ENCODE measurements at places on chromosomes 16 and 17. TPM values are rescaled to one million over a fixed set of nuclear protein-coding genes. Genes with fewer than 3 reads are reported as not detected.

DNA sequence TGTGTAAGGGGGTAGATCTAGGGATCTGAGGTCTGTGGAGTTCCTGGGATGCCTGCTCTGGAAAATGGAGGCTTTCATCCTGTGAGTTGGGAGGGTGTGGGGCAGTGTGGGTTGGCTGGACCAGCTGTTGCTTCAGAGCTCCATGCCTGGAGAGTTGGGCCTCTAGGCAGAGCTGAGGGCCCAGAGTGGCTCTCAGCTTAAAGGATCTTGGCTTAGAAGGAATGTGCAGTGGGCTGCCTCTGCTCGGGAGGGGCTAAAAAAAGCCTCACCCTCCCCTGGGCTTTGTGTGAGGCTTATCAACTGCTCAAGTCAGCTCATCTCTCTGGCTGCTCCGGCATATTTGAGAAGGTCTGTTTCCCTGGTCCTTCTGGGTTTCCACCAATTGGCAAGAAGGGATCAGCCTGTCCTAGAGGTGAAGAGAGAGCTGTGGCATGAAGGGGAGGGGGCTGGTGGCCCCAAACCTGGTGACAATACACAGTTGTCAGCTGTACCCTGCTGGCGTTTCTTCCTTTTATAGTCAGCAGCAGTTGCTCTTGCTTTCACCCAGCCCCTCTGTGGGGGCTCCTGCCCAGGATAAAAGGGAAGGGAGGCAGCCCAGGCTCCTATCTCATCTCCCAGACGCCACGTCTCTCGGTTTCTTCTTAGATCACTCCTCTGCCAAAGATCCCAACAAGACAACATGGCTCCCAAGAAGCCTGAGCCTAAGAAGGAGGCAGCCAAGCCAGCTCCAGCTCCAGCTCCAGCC lies at the start of gene MYL4:
MYL4 (plus strand) TSS at position 605 of the 745 bp plus-strand sequence; CDS start at position 680, 75 bp downstream.
- no peak for ATAC-seq

DNA sequence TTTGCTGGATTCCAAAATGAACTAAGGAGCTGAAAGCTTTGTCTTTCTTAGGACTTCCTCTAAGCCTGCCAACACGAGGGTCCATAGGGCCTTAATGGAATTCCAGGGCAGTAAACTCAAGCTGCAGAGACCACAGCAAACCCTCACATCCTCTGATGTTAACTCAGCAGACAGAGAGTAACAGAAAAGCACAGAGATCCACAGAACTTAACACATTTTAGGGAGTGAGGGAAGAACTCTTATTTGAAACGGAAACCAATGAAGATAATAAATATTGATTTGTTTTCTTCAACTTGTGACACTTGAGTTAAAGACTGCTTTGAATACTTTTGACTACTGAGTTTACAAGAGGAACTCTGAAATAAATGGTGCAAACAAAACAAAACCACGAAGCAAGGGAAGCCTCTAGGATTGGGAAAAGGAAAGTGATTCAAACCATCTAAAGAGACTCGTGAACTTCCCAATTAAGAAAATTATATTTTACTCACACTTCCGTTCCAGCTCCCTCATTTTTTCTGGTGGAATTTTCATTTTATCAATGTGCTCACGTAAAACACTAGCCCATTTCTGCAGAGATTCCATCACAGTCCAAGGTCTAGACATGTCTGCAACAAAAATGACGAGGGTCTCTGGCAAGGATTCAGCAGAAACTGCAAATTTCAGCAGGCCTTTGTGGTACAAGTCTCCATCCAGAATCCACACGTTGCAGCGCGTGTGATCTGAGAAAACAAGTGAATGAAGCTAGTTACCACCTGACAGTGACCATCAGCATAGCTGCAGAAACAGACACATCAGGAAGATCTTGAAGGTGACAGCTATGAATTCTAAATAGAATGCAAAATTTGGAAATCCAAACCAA lies 9.2 kb downstream of the DYNC1LI2 start:
- no peak for ATAC-seq

DNA sequence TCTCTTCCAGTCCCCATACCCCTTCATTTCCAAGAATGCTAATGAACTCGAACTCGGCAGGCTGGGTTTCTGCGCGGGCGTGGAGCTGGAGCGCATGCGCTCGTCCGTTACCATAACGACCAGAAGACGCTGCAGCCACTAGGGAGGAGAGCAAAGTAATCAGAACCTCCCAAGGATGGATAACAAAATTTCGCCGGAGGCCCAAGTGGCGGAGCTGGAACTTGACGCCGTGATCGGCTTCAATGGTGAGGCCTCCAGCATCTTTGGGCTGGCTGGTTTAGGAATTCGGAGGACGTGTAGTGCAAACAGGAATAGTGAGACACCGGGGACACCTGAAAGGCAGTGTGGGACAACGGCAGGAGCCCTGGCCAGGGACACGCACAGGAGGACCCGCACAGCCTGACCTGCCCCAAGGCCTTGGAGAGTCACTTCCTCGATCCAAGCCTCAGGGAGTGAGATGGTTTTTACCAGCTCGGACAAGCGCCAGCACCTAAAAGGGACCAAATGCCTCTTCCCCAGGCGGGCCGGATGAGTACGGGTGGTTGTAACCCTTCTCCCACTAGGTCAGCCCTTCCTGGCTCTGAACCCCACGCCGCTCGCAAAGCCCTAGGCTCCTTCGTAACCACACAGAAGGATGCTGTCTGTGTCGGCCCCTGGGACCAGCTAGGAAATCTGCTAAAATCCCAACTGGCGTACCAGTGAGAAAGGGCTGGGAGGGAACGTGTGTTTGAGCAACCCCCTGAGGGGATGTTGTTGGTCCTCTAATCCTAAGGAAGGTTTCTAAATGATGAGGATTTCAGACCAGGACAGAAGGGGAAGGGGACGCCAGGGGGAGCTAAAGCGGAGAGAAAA lies at the start of gene CFAP52:
CFAP52 (plus strand) TSS at position 122 of the 852 bp plus-strand sequence; CDS start at position 176, 54 bp downstream.
- ATAC-seq = peak; percentile 82

- no peak for ATAC-seq
Measured at GRCh38 chr16:54072237-54072636, 214.3 kb downstream of the IRX3 start.

GRCh38 chr17:48064638-48065037 lies 16.5 kb downstream of the NFE2L1 start:
- no peak for ATAC-seq

GRCh38 chr17:49496867-49497147 lies 1.7 kb downstream of the NGFR start:
- no peak for ATAC-seq

- no peak for ATAC-seq
Measured at GRCh38 chr16:22214889-22215288, 8.8 kb downstream of the EEF2K start.

DNA sequence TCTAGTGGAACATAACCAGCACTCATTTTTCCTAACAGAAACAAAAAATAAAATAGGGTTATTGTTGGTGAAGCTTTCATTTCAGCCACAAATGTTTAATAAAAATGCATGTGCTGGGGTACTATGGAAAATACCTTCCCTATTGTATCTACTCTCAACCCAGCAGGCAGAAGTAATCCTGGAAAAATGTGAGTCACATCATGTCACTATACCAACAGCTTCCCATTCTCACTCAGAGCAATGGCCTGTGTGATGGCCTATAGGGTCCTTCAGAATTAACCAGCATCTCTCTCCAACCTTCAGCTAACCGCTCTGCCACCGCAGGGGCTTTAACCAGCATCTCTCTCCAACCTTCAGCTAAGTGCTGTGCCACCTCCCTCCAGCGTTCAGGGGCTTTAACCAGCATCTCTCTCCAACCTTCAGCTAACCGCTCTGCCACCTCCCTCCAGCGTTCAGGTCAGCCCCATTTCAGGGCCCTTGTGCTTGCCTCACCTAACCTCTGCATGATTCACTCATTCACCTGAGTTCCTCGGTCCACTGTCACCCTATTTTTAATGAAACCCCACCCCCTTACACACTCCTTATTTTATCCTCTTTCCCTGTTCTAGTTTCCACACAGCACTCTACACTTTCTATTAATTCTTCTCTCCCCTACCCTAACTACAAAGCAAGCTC lies 34.0 kb downstream of the UBE2G1 start:
- peak; percentile 63 for ATAC-seq

- no peak for ATAC-seq
Measured at GRCh38 chr17:67435122-67435521, 58.0 kb downstream of the PITPNC1 start.

DNA sequence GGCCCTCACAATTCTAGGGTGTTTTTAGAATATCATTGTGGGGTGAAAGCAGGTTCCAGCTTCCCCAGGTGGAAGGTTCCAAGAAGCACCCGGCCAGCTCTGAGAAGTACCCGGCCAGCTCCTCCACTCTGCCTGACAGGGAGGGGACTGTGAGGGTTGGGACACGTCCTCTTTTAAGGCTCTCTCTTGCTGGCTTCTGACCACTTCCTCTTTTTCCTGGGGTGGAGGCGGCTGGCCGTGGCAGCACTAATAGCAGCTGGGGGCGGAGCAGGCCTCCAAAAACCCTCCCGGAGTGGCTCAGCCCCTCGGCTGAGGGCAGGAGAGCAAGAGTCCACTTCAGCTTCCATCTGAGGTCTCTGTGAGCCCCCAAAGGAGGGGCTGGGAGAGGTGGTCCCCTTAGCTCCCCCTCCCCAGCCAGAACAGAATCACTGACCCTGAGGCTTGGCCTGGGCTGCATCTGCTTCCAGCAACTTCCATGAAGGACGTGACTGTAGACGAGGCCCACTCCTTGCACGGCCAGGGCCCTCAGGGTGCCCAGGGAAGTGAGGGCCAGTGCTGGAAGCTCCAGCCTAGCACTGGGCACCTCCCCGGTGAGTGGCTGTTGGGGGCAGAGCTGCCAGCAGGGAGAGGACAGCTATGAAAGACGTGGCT lies 26.7 kb upstream of the PLCG2 start:
- peak; percentile 48 for ATAC-seq

GRCh38 chr17:75570034-75570676 lies 17.4 kb upstream of the MYO15B start:
- no peak for ATAC-seq

DNA sequence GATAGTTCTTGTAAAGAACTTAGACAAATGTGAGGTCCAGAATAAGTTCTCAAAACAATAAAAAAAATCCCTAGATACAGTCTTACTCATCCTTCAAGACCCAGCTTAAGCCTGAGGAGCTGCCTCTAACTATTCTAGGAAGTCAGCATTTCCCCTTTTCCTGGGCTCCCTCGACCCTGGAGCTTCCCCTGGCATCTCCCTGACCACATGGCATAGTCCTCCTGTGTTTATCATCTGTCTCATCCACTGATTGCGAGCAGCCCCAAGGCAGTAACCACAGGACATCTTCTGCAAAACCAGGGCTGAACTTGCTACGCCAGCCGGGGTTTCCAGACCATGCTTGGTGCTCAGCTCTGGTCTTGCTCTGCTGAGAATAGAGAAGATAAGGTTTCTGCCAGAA lies 36.7 kb upstream of the NLRP1 start:
- no peak for ATAC-seq

- ATAC-seq = peak; percentile 61
Measured at GRCh38 chr17:43416998-43417890, 18.5 kb downstream of the ARL4D start.

DNA sequence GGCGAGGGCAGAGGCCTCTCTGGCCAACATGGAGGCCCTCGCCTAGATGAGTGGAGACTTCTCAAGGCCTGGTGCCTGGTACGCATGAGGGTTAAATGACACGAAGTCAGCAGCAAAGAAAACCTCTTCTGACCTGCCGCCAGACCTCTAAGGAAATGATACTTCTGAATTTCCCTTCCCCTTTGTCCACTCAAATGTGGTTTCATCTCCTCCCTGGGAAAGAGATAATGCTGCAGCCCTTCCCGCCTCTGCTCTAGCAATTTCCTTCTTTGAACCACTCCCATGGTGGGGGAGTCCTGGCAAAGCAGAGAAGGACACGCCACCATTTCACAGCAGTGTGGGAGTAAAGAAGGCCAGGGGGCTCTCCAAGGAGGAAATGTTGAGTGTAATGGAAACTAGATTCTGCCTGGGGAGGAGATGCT lies 65.7 kb upstream of the BCAR1 start:
- no peak for ATAC-seq

DNA sequence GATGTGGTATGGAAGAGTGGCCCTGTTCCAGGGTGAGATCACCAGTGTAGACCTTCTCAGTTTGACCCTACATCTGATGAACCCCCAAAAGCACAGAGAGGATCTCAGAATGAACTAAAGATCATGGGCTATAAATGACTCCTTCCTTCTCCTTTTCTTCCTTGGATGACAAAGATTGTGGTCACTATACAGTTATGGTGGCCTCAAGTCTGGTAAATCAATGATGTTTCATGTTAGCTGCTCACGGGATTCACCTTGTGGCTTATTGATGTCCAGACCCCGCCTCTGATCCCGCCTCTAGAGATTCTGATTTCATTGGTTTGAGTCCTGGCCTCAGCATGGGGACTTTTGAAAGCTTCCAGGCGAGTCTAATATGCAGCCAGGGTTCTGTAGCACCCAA lies 112.2 kb downstream of the PITPNC1 start:
- ATAC-seq = no peak

GRCh38 chr17:80925688-80926335 lies 65.8 kb upstream of the CHMP6 start:
- ATAC-seq = peak; percentile 30

GRCh38 chr17:63116967-63117830 lies 151.2 kb downstream of the TANC2 start:
- ATAC-seq = peak; percentile 96

GRCh38 chr17:51423421-51424160 lies 163.2 kb downstream of the UTP18 start:
- ATAC-seq = no peak

DNA sequence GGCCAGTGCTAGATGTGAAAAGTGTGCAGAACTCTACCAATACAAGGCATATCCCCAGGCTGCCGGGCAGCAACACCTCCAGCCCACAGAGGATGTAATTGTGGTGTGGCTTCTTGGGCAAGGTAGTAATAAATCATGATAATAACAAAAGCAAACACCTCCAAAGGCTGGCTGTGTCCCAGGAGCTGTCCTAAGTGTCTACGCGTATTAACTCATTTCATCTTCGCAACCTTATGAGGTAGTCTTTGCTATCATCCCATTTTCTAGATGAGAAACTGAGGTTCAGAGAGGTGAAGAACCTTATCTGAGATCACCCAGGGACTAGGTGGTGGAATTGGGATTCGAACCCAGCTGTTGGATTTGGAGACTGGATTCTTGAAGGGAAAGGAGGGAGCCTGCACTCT lies 5.3 kb downstream of the PDK2 start:
- no peak for ATAC-seq

DNA sequence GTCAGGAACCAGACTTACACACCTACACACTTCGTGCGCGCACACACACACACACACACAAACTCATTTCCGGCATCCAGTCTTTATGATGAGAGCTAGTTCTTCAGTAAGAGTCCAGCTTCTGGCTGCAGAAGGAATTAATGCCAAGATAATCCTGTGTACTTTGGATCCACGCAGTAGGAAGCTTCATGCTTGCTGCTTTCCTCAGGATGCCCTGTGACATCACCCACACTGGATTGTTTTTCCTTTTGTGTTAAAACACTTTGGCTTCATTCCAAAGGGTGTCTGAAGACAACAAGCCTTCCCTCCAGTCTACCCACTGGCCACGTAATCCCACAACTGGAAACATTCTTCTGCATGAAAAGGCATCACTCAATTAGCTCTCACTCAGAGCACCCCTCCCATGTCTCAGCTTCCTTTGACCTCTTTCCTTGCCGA lies 35.4 kb downstream of the KCNJ16 start:
- no peak for ATAC-seq

The PPY gene
- not detected for total RNA-seq

The KRTAP4-5 gene
- total RNA-seq = not detected

The OR2C1 gene
- not detected for total RNA-seq

The BCL6B gene
- 3.7 TPM for total RNA-seq

The KIF2B gene
- not detected for total RNA-seq

The P2RX1 gene
- 0.68 TPM for total RNA-seq

The SNRNP25 gene
- 18.8 TPM for total RNA-seq

The CYGB gene
- 2.6 TPM for total RNA-seq

All from esophagus mucosa (tissue), 1 donor.